ENCODE measurements at places on chromosomes 11 and 22. TPM values are rescaled to one million over a fixed set of nuclear protein-coding genes. Genes with fewer than 3 reads are reported as not detected.

DNA sequence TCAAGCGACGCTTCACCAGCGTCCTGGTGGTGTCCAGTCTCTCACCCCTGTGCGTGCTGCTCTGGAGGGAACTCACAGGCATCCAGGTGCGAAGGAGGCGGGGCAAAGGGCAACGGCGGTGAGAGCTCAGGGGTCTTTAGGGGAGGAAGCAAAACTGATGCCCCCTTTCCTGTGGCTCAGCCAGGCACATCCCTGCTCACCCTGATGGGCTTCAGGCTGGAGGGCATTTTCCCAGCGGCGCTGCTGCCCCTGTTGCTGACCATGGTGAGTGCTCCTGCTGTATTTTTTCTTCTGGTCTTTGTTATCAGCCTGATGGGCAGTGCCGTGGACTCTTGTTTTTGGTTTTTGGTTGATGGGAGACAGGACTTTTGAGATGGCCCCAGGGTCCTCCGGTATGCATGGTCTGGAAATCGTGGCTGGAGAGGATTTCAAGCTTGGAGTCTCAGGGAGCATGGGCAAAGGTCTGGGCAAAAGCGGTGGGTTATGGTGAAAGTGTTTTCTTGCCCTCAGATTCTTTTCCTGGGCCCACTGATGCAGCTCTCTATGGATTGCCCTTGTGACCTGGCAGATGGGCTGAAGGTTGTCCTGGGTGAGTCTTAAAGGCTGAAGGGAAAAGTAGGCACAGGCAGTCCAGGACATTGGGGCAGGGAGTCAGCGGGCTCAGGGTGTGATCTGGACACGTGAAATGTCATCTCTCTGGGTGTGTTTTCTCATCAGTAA is 695 bp downstream of the RCE1 start:
- no peak for DNase-seq

DNA sequence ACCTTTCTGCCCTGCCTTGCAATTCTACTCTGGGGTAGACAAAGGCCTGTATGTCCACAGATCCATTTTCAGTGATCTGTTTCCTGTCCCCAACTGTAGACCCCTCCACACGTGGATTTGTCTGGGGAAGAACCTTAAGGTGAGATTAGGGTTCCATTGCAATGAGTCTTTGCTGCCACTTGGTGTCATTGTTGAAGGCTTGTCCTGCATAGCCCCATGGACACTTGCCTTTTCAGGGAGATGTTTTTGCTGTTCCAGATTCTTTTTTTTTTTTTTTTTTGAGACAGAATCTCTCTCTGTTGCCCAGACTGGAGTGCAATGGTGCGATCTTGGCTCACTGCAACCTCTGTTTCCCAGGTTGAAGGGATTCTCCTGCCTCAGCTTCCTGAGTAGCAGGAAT is 21.8 kb downstream of the SERPING1 start:
- DNase-seq: no peak

The MYRF gene
- total RNA-seq: 139 TPM

The CD3G gene
- not detected for total RNA-seq

Measured in Calu3 (cell line).